ENCODE measurements at places on chromosomes 16 and 17.

GRCh38 chr17:28917029-28917428, 14.2 kb upstream of the DHRS13 start:
- DNase-seq: no peak

DNA sequence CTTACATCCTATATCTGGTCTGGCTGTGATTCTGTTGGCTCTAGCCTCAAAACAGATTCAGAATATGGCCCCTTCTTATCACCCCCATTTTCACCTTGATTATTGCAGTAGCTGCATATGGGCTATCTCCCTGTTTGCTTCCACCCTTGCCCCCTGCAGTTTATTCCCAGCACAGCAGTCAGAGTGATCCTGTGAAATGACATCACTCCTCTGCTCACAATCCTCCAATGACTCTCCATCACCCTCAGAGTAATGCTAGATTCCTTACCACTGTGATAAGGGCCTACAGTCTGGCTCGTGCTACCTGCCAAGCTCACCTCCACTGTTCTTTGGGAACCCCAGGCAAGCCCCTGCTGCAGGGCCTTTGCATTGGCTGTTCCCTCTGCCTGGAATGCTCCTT, 92.5 kb downstream of the ASIC2 start:
- DNase-seq: no peak

DNA sequence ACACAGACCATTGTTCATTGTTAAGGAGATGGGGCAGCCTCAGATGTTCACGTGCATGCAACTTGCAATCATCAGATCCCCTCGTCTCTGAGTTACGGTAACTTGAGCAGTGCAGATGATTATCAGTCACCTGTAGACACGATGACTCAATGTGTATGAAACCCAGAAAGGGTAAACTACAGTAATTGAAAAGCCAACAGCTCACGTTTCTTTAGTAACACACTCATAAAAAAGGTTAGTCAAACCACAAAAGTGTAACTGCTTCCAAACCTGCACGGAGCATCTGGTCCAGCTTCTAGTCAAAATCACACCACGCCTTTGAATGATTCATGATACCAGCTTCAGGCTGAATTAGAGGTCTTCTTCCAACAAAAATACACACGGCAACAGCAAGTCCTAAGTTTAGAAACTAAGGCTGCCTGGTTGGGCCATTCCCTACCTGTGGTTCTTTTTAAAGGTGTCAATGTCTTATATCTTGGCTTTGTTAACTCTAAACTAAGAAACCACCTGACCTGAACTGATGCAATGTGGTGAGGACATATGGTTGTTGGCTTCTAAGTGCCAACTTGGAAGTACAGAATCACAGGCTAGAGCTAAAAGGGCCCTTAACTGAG, 32.3 kb downstream of the GRB7 start:
- peak; percentile 80 for DNase-seq

- no peak for DNase-seq
These were observed 723.1 kb downstream of the CDH11 start for GRCh38 chr16:64398793-64399192.

DNA sequence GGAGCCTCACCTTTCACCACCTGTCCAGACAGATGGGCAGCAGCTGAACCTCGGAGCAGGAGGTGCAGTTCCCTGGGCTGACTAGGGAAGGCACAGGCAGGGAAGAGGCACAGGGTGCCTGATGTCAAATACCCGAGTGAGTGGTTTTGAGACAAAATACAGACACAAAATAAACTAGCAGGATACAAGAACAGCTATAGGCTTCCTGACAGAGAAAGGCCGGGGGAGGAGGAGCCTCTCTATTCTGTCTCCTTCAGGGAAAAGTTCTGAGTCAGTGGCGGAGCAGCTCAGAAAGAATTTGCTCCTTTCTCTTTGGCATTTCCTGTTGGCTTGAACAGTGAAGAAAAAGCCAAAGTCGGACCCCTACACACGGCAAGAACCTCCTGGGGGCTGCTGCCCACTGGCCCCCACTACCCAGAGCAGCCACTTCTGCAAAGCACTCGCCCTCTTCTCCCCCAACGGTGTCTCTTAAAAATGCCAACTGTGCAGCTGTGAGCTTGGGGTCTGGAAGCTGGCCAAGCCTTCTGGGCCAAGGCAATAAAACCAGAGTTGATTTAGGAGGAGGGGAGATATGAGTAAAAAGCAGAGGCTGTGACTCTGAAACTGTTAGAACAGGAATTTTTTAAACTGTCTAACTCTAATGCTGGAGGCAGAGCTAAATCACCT, 14.4 kb upstream of the FAAP100 start:
- no peak for DNase-seq

Data from stimulated activated effector memory CD8-positive, alpha-beta T cell treated with anti-CD3 and anti-CD28 coated beads, Interleukin-12 subunit alpha, Interleukin-12 subunit beta, amount 100 ng/mL, for 72 hours (primary cell).